ENCODE measurements at places on chromosomes 2 and 18.

DNA sequence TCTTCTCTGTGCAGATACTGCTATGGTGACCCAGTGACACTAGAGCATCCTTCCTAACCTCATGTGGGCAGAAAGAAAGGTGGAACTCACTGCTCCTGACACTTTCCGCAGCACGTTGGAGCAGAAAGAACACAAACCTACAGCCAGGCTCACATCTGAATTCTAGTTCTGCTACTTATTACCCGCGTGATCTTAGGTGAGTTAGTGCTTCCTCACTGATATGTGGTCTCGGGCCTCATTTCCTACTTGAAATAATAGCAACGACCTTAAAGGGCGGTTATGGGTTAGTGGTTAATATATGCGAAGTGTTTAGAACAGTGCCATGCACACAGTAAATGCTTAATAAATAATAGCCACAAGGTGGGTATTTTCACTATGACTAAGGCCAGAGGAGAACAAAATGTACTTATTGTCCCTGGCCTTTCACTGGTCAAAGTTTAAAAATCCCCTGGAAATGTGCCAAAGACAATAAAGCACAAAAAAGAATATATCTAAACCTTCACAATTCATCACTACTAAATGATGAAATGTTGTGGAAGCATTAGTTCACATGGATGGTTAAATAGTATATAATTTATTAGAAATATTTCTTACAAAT, 66.6 kb downstream of the MYOM1 start:
- no peak for DNase-seq

- no peak for DNase-seq
These were observed 248.7 kb upstream of the TNP1 start for GRCh38 chr2:217108575-217109027.

DNA sequence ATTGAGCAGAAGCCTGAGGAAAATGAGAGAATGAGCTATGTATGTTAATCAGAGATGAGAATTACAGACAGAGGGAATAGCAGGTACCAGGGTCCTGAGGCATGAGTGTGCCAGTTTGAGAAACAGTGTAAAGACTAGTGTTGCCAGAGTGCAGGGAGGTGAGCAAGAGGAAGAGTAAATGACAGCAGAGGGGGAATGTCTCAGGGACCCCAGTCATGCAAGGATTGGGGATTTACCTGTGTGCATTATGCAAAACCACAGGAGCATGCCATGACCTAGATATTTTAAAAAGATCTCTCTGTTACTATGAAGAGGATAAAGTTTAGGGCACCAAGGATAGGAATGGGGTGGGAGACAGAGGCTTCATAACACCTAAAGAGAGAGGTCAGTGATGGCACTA, 72.1 kb downstream of the TTC32 start:
- no peak for DNase-seq

- DNase-seq: no peak
These were observed 126.4 kb upstream of the HNMT start for GRCh38 chr2:137837830-137838229.

DNA sequence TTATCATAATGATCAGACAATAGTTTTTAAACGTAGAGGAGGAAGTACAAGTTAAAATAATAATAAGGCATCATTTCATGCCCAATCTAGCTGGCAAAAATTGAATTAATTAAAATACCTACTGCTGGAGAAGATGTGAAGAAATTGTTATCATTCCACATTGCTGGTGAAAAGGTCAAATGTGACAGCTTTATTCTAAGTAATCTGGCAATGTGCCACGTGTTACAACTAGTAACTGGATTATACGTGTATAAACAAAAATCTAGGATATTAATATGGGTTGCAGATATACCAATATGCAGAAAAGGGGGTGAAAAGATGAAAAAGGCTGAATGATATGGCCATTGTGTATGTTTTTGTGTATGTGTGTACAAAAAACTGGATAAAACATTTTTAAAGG, 32.4 kb downstream of the SMAD2 start:
- no peak for DNase-seq
